ENCODE measurements at places on chromosomes 12 and 14. TPM values are rescaled to one million over a fixed set of nuclear protein-coding genes. Genes with fewer than 3 reads are reported as not detected.

- DNase-seq = no peak
Measured at GRCh38 chr14:71885301-71885700, 46.9 kb upstream of the RGS6 start.

DNA sequence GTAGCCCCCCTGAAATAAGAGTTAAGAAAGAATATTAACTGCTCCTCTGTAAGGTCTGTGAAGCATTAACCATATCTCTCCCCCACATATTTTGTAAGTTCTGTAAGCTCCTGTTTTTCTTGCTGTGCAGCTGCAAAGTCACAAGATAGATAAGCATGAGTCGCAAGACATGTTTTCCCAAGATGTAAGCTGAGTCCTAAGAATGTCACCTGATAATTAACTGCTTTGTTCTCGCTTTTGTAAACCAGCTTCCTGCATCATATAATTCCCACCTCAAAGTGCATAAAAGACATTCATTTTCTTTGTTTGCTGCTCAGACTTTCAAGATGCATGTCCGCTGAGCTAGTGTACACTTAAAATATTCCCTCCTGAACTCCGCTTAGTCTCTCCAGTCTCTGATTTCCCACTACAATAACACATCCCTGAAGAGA, 27.0 kb upstream of the PHC1 start:
- DNase-seq = no peak

TAS2R31 gene
- total RNA-seq = 3.3 TPM

MYH6 gene
- total RNA-seq = not detected

CISTR gene
- not detected for total RNA-seq

GRCh38 chr12:65196762-65197567, 27.6 kb downstream of the LEMD3 start:
- no peak for DNase-seq

RECQL gene
- total RNA-seq = 11.7 TPM

DNA sequence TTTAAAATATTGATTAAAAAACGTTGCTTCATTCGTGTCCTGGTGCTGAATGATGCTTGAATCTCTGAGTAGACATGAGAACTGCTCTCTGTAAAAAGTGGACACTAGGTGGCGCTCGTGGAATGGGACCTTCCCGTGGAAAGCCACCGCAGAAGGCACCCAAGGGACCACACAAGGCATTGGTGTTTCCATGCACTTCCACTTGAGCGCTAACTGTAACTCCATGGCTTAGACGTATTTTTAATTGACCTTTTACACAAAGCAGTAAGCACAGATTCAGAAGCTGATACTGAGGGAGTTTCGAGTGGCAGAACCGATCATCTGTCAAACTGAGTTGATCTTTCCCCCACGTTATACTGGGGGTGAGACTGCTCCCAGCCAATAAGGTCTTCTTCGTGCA, 135.3 kb downstream of the PRKCH start:
- DNase-seq = peak; percentile 70

DNA sequence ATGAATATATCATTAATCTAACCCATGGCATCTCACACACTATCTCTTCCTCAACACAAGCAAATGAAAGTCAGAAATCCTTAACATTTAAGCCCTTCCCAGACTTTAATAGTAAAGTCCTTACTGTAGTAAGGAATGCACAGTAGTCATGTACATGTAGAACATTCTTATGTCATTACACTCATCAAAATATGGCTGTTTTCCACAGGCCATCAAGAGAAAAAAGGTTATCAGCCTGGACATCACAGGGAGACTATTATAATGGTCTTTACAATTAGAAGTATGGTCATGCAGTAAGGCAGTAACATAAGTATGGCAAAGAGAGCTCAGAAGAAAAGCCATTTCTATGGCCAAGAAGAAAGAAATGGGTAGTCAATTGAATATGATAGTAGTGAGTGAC, 121.2 kb downstream of the SLC6A15 start:
- DNase-seq = no peak

MANSC4 gene
- not detected for total RNA-seq

- no peak for DNase-seq
Measured at GRCh38 chr12:11651381-11651780, 1.9 kb downstream of the ETV6 start.

DNA sequence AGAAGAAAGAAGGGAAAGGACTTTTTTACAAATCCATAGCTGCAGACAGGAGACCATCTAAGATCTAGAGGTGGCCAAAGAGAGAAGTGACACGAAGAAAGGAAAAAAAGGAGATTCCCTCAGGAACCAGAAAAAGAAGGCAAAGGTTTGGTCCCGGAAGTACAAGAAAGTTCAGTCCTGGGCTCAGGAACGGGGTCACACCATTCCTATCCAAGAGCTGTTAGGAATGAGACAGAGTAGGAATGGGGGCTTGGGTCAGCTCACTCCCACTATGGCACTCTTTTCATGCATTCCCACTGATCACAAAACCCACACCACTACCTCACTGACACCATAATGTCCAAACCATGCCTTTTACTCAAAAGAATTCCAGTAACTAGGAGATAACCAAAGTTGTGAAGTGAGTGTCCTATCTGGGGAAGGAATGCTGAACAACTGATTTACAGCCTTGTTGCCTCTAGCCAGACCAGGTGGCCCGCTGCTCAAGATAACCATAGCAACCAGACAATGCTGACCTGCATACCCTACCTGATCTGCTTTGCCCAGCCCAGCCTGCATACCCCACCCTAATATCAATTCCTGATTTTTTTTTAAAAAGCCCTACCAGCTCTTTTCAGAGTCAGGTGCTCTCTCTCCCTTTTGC, 8.4 kb downstream of the PPP2R3C start:
- DNase-seq = no peak

DNA sequence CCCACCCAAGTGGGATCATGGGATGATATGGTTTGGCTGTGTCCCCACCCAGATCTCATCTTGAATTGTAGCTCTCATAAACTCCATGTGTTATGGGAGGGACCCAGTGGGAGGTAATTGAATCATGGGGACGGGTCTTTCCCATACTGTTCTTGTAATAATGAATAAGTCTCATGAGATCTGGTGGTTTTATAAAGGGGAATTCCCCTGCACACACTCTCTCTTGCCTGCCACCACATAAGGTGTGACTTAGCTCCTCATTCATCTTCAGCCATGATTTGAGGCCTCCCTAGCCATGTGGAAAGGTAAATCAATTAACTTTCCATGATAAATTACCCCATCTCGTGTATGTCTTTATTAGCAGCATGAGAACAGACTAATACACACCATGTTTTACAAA, 109.2 kb downstream of the IGF1 start:
- no peak for DNase-seq

MYO1H gene
- total RNA-seq = 0.20 TPM

- no peak for DNase-seq
Measured at GRCh38 chr12:68468036-68468435, 135.9 kb upstream of the MDM1 start.

Data from left colon (tissue), 2 donors.